Activated CD4-positive, CD25-positive, alpha-beta regulatory T cell (primary cell): ENCODE measurements at places on chromosomes 5 and 9.

GRCh38 chr5:172642486-172642885 is 1.4 kb downstream of the NEURL1B start:
- no peak for DNase-seq

- DNase-seq = no peak
These were observed 24.0 kb upstream of the ASPN start for GRCh38 chr9:92506184-92506857.

- no peak for DNase-seq
These were observed 32.8 kb upstream of the SEMA4D start for GRCh38 chr9:89530726-89531125.

- DNase-seq = no peak
These were observed 22.8 kb upstream of the IFNE start for GRCh38 chr9:21504894-21505293.

DNA sequence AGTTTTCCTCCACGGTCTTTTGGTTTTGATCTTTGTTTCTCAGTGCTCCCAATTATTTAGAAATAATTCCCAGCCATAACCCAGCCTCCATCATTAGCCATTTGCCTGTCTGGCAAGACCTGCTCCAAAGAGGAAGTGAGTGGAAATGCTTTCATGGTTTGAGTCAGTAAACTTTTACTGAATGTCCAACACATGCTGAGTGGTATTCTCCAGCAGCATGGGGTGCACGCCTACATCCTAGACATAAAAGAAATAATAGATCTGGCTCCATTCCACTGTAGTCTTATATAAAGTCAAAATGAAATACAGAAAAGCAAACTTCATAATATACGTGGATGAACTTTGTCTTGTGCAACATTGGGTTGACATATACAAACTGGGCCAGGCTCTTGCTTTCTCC is 757.2 kb downstream of the TLE1 start:
- DNase-seq = no peak

DNA sequence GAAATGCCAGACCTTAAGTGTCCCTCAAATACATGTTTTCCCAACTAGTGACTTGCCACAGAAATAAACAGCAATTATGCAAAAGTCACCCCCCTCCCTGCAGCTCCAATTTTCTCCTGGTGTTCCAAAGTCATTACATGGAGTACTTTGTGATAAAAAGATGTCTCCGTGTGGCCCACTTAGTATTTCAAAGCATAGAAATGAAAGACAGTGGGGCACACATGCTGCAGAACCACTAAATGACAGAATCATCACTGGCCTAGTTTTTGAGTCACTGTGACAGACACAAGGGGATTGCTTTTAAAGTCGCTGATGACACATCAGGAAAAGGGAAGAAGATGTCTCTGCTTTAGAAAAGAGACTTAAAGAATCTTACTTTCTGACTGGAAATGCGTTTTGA is 323.4 kb downstream of the PSAT1 start:
- no peak for DNase-seq

GRCh38 chr5:59149271-59149670 is 566.4 kb downstream of the RAB3C start:
- no peak for DNase-seq

DNA sequence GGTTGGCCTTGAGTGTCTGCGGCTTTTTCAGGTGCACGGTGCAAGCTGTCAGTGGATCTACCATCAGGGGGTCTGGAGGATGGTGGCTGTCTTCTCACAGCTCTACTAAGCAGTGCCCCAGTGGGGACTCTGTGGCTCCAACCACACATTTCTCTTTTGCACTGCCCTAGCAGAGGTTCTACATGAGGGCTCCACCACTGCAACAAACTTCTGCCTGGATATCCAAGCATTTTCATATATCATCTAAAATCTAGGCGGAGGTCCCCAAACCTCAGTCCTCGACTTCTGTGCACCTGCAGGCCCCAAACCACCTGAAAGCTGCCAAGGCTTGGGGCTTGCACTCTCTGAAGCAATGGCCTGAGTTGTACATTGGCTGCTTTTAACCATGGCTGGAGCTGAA is 601.5 kb downstream of the MTRR start:
- DNase-seq = no peak

- DNase-seq = no peak
These were observed 166.0 kb downstream of the EBF1 start for GRCh38 chr5:158933494-158934318.

- DNase-seq = no peak
These were observed 88.6 kb upstream of the GAS1 start for GRCh38 chr9:87035879-87036278.

- DNase-seq = no peak
These were observed 4.0 kb downstream of the ISL1 start for GRCh38 chr5:51386916-51387883.

- no peak for DNase-seq
These were observed 21.6 kb downstream of the TJP2 start for GRCh38 chr9:69195668-69196067.

DNA sequence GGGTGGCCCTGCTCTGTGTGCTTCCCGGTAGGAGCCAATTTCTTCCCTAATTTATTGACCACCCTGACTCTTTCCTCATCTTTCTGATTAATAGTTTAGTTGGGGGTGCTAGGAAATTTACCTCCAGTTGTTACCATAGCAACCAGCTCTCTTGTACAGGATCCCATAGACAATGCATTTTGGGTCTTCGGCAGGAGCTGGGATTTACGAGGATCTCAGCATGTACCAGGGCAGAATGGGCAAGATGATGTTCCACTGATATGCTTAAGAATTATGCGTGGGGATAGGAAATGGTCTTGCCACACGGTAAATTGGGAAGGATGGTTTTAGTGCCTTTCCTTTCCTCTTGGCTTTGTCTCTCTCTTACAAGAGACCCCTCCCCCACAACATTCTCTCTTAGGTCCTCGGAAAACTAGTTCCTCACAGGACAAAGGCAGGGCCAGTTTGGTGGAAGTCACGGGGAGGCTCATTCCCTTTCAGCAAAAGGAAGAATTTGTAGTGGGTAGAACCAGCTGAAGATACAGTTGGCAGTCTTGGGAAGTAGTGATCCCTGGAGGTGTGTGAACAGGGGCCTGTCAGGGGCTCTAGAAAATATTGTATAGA is 133.4 kb upstream of the SHB start:
- DNase-seq = no peak

DNA sequence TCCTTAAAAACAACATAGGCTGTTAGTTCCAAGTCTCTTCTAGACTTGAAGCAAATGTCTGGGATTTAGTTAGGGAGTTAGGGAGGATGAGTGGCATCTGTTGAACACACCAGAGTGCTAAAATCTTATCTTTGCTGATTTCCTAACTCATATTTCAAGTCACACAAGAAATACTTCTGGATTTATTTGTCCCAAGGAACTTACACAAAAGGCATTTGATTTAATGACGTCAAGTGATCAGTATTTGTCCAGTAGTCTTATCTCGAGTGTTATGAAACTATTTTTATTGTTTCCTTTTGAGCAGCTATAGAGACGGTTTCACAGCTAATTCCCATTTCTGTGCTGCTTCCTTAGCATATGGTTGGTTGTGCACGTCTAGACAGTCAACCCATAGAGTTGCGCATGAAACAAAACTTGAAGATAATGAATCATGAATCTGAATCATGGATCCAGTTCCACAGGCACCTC is 140.5 kb upstream of the TUT7 start:
- DNase-seq = no peak

DNA sequence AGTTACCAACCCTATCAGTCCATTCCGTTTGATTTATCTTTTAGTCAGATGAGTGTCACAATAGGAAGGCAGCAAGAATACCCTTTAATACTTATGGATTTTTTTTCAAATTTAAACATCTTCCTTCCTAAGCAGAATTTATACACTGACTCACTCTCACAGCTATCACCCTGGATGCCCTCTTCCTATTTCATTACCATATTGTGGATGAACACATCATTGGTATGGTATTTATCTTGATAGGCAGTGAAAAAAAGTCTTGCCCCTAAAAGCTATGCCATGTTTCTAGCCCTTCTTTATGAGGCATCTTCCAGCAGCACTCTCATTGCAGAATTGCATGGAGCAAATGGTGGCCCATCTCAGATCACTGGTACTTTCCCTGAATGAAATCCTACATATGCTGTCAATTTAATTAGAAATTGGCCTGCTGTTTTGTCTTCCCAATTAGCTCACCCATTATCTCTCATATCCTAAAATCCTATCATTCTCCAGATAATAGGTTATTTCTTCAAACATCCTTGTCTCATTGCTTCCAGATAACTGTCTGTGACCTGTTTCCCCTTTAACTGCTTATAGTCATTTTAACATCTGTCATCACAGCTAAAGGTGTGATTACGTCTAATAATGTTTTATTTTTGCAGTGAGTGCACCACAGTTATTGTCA is 433.5 kb upstream of the POU5F2 start:
- no peak for DNase-seq

DNA sequence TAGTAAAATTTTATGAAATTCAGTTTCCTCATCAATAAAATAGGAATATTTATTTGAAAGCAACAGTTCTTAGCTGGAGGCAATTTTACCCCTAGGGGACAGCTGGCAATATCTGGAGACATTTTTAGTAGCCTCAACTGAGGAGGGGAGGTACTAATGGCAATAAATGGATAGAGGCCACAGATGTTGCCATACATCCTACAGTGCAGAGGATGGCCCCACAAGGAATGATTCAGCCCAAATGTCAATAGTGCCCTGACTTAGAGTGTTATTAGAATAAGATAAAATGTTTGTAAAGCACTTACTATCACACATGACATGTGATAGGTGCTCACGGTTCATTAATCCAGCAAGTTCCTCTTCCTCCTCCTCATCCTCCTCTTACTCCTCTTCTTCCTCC is 293.6 kb downstream of the KCTD16 start:
- DNase-seq = no peak

DNA sequence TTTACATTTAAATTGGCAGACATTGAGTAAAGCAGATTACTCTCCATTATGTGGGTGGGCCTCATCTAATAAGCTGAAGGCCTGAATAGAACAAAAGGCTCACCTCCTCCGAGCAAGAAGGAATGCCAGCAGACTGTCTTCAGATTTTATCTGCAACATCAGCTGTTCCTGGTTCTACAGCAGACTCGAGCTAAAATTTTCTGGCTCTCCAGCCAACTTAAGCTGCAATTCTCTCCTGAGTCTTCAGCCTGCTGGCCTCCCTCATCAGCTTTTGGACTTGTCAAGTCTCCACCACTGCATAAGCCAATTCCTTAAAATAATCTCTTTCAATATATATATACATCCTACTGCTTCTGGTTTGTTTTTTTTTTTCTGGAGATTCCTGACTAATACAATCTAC is 12.5 kb downstream of the TRPM3 start:
- no peak for DNase-seq

GRCh38 chr5:175253597-175253996 is 190.4 kb downstream of the DRD1 start:
- DNase-seq = no peak

GRCh38 chr5:78958672-78959445 is 26.3 kb downstream of the ARSB start:
- DNase-seq = no peak

DNA sequence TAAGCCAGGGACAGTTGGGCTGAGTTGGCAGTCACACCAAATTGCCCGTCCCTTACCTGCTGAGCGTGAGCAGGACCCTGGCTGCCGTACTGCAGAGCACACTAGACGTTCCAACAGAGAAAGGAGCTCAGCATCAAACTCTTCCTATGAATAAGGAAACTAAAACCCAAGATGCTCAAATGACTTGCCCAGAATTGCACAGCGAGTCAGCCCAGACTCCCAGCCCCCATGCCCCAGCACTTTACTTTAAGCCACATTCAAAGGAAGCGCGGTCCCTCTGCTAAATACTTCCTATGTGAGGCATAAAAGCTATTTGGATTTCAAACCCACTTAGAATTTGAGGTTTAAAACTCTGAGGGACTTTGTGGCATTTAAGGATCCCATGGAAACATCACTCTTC is 23.9 kb downstream of the PAX5 start:
- no peak for DNase-seq

- no peak for DNase-seq
These were observed 33.2 kb upstream of the ERAP2 start for GRCh38 chr5:96843140-96843539.

DNA sequence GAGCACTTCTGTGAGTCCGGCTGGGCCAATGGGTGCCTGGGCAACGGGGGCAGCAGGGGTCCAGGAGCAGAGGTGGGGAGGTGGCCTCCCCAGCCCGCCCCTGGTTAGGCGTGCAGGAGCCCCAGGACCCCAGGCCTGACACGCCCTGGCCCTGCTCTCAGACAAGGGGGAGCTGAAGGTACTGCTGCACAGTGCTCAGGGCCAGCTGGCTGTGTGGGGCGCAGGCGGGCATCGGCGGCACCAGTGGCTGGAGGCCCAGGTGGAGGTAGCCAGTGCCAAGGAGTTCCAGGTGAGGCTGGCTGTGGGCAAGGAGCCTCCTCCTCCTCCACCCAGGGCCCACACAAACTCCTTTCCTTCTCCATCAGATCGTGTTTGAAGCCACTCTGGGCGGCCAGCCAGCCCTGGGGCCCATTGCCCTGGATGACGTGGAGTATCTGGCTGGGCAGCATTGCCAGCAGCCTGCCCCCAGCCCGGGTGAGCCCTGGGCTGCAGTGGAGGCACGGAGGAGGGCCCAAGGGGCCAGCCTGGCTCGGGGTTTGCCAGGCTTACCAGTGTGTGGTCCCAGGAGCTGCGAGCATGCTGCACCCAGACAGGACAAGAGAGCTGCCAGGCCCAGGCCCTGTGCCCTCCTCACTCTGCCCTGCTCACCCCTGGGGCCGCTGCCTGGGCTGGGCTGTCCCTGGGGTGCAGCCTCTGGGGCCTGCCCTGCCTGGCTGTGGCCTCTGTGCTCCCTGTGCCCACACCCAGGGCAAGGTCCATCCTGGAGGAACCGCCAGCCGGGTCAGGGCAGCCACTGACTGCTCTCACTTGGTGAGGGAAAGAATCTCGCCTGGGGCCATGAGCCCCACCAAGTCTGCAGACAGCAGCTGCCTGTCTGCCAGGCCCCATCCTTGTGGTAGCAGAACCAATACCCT is 7.0 kb downstream of the MAMDC4 start:
- DNase-seq = no peak

DNA sequence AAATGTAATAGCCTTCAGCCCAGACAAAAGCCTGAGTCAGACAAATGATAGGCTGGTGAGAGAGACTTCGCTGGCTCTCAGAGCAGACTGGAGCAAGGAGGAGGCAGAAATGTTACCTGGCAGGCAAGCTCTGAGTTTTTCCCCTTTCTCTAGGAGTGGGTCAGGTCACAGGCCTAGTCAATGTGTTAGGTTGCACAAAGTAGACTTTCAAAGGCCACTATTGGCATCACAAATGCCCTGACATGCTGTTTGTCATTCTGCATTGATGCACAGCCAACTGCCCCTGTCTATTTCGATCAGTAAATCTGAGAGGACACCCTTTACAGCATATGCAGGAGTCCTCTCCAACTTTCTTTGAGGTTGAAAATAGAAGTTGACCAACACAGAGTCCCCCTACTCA is 15.5 kb upstream of the C1QTNF3 start:
- DNase-seq = no peak
